ENCODE measurements at places on chromosomes 1 and 21. TPM values are rescaled to one million over a fixed set of nuclear protein-coding genes. Genes with fewer than 3 reads are reported as not detected.

- peak within 1 kb of the TSS; percentile 95 for H3K4me3 ChIP-seq
- H3K27me3 ChIP-seq: no peaks in the 10 kb centered on the region
- peak within 1 kb of the TSS; percentile 100 for H3K27ac ChIP-seq
- H3K4me1 ChIP-seq: peaks cover 14% of the 10 kb centered on the region
- DNase-seq: peak; percentile 100
Observed at GRCh38 chr1:32650752-32651460, at the start of gene RBBP4. Gene RBBP4 (plus strand): TSS chr1:32651208. CDS start chr1:32651307, 99 bp downstream.

DNA sequence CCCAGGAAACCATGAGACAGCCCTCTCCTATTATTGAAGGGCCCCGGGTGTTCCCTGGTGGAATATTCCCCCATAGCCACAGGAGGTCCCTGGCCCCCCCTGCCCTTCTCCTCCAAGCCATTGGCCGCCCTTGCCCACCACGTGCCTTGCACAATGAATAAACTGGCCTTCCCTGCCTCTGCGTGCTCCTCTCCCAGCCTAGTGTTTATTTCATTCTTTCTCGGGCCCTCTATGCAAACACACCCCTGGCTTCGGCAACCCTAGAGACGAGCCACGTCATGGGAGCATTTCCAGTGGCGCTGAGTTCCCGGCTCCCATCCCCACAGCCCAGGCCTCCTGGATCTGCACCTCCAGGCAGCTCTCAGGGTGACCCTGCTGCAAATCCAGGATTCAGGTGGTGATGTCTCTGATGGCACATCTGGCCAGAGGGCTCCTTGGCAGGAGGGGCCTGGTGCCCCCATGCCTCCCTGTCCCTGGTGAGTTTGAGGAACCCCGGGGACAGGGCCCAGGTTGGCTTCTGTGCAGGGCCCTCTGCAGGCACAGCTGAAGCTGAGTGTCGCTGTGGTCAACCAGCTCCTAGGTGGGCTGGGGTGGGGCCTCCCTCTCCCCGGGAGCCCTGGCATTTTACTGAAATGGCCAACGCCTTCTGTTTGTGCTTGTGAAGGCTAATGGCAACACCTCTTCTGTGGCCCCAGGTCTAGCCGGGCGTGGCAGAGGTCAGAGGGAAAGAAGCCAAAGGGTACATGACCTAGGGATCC, 6.2 kb downstream of the KRTAP10-12 start:
- no peak overlapping the region for H3K4me3 ChIP-seq
- H3K27me3 ChIP-seq: peaks cover 62% of the 10 kb centered on the region
- H3K4me1 ChIP-seq: no peaks in the 10 kb centered on the region
- DNase-seq: peak; percentile 79
- no peak overlapping the region for H3K27ac ChIP-seq
- no peaks in the 10 kb centered on the region for H3K36me3 ChIP-seq

- no peaks in the 10 kb centered on the region for H3K27me3 ChIP-seq
- no peak overlapping the region for H3K4me3 ChIP-seq
- H3K4me1 ChIP-seq: no peaks in the 10 kb centered on the region
- DNase-seq: no peak
- no peaks in the 10 kb centered on the region for H3K36me3 ChIP-seq
- H3K27ac ChIP-seq: no peak overlapping the region
Observed at GRCh38 chr21:22609802-22610201, 1611.6 kb downstream of the NCAM2 start.

The PTPRC gene
- under 0.01 TPM for total RNA-seq

The GUCA2A gene
- not detected for total RNA-seq

The VSIG8 gene
- not detected for total RNA-seq
